ENCODE measurements at places on chromosomes 1 and 21.

DNA sequence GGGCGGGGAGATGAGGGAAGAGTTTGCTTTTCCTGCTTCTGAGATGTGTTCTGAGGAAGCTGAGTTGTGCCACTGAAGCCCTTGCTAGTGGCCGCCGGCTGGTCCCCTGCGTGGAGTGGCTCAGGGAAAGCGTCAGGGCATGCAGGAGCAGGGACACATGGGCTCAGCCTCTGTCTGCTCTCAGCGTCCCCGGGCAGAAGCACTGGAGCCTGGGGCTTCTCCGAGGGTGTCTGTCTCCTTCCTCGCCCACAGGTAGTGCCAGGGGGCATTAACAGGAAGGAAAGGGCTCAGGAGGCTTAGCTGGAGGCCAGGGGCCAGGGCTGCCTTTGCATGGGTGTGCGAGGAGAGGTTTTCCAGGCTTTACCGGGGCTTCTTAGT lies 7.3 kb downstream of the PRDM16 start:
- DNase-seq = no peak

DNA sequence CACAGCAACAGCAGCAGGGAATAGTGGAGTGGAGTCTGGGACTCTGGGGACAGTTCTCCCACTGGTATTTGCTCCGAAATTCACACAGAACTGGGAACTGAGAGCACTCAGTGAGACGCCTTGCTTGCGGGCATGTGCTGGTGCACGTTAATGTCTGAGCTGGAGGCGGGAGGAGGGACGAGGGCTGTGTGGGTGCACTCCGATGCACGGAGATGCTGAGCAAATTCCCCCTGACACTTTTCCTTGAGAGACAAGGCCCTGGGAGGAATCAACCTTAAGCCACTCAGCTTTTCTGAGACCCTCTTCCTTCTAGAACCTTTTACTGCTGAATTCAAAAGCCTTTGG lies 2.8 kb downstream of the RGS8 start:
- no peak for DNase-seq

DNA sequence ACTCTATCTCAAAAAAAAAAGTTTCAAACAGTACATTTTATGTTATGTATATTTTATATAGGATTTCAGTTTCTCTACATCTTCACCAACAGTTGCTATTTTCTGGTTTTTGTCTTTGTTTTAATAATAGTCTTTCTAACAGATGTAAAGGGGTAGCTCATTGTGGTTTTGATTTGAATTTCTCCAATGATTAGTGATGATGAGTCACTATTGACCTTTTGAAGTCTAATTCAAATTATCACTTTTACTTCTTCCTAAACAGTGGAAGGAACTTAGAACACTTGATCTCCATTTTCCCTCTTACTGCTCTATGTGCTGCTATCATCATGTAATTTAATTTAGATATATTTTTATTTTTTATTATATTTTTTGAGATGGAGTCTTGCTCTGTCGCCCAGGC lies 31.7 kb upstream of the SHCBP1L start:
- DNase-seq = no peak

DNA sequence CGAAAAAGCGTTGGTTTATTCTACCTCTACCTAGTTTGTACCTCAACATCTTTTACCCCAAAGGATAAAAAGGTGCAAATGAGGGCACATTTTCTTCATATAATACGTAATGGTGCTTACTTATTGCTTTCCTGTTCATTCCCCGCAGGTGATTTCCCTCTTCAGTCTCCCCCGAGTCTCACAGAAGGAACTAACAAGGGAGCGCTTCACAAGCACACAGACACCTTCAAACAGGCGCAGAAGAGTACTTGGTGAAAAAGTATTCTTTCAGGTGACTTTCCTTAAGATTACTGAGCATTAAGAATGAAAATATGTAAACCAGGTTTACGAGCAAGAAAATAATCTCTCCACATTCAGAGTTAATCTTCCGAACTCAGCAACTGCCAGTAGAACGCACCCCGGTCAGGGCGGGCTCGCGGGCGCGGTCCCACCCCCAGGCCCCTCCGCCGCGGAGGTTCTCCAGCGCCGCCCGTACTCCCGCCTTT lies 511 bp upstream of the RABGAP1L start:
- no peak for DNase-seq

GRCh38 chr1:38474738-38475623 lies 384.6 kb downstream of the RRAGC start:
- peak; percentile 84 for DNase-seq

DNA sequence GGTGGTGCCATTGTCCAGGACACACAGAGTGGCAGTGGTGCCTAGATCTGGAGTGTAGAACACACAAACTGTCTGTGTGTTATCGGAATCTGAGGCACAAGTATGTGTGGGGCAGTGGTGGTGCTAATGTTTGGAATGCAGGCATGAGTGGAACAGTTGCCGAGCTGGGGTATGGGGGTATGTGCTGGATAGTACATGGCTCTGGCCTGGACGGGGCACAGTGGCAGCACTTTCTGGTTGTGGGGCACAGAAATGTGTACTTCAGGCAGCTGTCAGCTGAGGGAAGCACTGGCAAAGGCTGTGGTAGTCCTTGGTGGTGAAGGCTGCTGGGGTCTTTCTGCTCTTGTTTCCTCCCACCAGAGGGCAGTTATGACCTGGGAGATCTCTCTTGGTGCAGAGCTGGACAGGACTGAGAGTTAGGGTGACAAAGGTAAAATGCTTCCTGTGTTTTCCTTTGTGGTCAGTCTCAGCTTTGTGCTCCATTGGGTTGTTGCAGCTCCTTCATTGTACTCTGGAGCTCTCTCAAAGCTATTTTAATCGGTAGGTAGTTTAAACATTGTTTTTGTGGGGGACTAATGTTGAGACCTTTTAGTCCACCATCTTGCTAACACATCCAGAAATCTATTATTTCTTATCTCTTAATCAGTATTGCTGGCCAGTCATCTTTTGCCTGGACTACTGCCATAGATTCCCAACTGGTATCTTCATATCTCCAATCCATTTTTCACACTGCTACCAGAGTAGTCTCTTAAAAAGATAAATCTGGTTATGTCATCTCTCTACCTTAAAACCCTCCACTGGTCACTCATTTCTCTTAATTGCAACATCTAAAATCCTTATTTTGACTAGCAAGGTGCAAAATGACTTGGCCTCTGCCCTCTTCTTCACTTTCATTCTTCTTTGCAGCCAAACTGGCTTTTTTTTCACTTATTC lies 83.9 kb upstream of the NBPF4 start:
- DNase-seq = no peak

DNA sequence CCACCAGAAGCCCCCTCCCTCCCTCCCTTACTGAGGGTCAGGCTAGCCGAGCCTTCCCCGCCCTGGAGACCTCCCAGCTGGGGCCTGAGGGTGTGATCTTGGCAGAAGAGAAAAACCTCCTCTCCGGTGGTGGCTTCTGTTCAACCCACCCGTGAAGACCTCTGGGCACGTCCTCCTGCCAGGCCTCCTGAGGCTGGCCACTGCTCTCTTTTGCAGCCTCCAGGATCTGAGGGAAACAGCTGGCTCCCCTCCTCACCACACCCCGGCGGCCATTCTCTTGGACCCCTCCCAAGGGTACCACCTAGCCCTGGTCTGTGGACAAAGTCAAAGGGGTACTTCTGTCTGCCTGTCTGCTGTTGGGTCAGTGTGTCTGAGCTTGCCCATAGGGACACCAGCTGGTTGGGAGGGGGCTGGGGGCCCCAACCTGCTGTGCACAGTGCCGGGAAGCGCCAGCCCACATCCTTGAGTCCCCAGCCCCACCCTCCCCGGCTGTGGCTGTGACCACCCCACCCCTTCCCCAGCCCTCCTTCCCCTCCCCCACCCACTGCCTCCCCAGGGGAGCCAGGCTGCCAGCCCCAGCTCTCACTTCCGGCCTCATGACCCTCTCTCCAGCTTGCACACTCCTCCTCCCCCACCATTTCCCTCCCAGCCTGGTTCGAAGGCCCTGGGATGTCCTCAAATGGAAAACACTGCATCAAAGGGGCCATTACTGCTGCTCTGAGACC lies 48.1 kb downstream of the AHDC1 start:
- DNase-seq = no peak

GRCh38 chr1:232179896-232180778 lies 449.8 kb downstream of the SIPA1L2 start:
- DNase-seq = no peak

GRCh38 chr1:208432346-208432745 lies 188.2 kb upstream of the PLXNA2 start:
- DNase-seq = no peak

- no peak for DNase-seq
Observed at GRCh38 chr1:51997974-51998382, 7.5 kb upstream of the RAB3B start.

DNA sequence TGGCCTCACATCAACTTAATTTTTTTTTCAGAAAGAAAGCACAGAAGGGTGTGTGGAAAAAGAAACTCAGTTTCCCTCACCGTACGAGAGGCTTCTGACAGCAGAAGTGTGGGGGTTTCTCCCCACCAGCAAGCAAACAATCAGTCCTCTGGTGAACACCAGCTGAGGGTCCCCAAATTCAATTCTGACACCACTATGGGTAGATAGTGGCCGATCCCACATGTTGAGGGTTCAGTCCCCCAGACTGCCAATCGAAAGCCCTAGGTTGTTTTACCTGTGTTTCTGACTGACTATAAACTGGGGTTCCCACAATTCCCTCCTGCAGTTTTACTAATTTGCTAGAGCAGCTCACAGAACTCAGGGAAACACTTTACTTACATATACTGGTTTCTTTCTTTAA lies 2.1 kb downstream of the IFI6 start:
- no peak for DNase-seq

DNA sequence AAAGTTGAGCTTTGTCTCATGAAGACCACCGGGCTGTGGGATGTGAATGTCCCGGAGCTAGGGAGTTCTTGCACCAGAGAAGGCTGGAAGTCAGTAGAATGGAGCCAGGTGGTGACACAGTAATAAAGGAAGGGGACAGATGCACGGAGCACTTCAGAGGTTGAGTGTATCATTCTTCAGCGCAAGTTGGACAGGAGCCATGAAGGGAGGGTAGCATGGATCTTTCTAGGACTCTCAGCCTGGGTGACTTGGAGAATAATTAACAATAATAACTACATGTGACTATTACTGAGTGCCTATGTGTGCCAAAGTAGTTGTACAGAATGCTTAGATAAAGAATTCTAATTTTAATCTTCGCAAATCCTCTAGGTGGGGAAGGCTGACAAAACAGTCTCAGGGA lies 258.7 kb upstream of the AJAP1 start:
- DNase-seq = no peak

- no peak for DNase-seq
Observed at GRCh38 chr1:52337439-52337838, 28.6 kb downstream of the CC2D1B start.

DNA sequence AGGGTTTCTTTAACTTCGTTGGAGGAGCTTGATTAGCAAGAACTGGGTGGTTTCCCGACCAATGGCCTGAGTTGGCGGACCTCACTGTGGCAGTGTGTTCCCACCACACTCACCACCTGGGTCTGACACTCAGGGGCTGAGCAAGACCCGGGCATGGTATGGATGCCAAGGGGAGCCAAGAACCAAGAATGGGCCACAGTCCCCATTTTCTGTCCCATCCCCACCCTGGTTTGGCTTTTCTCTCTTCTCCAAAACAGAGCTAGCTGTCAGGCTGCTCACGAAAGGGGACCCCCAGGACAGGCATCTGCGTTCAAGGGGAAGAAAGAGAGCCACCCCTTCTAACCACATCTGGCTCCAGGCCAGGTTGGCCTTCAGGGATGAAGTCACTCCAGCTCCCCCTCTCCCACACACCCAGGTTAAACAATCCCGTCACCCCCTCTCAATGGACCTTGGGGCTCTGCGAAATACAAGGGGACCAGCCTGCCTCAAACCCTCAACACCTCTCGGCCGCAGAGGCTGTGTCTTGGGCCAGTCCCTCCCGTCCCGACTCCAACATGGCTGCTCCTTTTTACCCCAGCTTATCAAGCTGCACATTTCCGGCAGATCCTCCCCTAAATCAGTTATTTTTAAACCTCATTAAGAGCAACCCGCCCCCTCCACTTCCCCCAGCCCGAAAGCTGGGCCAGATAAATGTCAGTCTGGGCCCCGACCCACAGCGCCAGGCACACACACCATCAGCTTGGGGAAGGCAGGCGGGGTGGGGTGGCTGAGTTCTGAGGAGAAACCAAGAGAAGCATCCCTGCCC lies 3.4 kb downstream of the TAGLN2 start:
- DNase-seq = no peak

GRCh38 chr1:23354245-23354644 lies 10.2 kb upstream of the HNRNPR start:
- no peak for DNase-seq

DNA sequence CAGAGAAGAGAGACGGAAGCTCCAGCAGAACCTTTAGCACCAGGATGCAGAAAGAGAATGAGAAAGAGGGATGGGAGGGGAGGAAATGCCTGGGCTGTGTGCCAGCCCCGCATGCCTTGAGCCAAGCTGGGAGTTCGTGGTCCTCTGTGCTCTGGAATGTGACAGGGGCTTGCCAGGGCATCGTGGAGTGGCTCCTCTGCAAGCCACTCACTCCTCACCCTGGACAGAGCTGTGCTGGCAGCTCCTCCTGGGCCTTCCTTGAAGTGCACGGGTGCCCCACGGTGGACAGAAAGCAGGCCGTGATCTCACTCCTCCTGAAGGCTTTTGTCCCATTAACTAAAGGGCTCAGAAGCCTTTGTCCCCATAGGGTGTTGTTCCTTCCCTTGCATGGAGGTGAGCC lies 34.8 kb upstream of the PRELP start:
- DNase-seq = peak; percentile 80
